Uterine smooth muscle cell (primary cell): ENCODE measurements at places on chromosomes 6 and 20. TPM values are rescaled to one million over a fixed set of nuclear protein-coding genes. Genes with fewer than 3 reads are reported as not detected.

The HINT3 gene
- total RNA-seq = 21.4 and 41.6 TPM in 2 replicates

The NKX2-4 gene
- not detected in 2 replicates for total RNA-seq

The OR2H1 gene
- total RNA-seq = not detected in 2 replicates

The DEFB132 gene
- total RNA-seq = not detected in 2 replicates

The SLC13A3 gene
- 3.1 and 5.5 TPM in 2 replicates for total RNA-seq

The LPA gene
- total RNA-seq = not detected in 2 replicates

The COX4I2 gene
- total RNA-seq = not detected in 2 replicates

The CST2 gene
- not detected in 2 replicates for total RNA-seq

The GCM1 gene
- not detected in 2 replicates for total RNA-seq

The TMEM170B gene
- 1.7 and 4.4 TPM in 2 replicates for total RNA-seq

The BFSP1 gene
- total RNA-seq = 1.5 and 3.1 TPM in 2 replicates

The RFX6 gene
- total RNA-seq = under 0.01 TPM in 1 of 2 replicates, not detected in the other

The ID1 gene
- 36.1 and 76.0 TPM in 2 replicates for total RNA-seq

The NRSN1 gene
- total RNA-seq = not detected in 2 replicates

The PPP1R3G gene
- total RNA-seq = 2.8 and 2.9 TPM in 2 replicates

The HCK gene
- total RNA-seq = not detected in 2 replicates

The NNAT gene
- 1.2 and 1.8 TPM in 2 replicates for total RNA-seq

The MLN gene
- not detected in 2 replicates for total RNA-seq

The GABRR1 gene
- not detected in 2 replicates for total RNA-seq

The COL9A3 gene
- 0.11 and 1.1 TPM in 2 replicates for total RNA-seq

The ETV7 gene
- 0.12 and 0.22 TPM in 2 replicates for total RNA-seq

The SSTR4 gene
- not detected in 2 replicates for total RNA-seq

The FAM217A gene
- not detected in 2 replicates for total RNA-seq

The HLA-DQB1 gene
- not detected in 2 replicates for total RNA-seq

The SCRT2 gene
- total RNA-seq = not detected in 2 replicates

The PAK5 gene
- total RNA-seq = not detected in 2 replicates

The DDX39B gene
- 355 and 485 TPM in 2 replicates for total RNA-seq

The MYCT1 gene
- total RNA-seq = under 0.01 and 0.11 TPM in 2 replicates

The PTCRA gene
- total RNA-seq = not detected in 2 replicates

The HRH3 gene
- total RNA-seq = not detected in 2 replicates

The CST1 gene
- total RNA-seq = 0.22 and 6.9 TPM in 2 replicates

The UBE2J1 gene
- 34.8 and 36.5 TPM in 2 replicates for total RNA-seq
